Fibroblast of skin of left biceps (primary cell): ENCODE measurements at places on chromosomes 7 and 10.

DNA sequence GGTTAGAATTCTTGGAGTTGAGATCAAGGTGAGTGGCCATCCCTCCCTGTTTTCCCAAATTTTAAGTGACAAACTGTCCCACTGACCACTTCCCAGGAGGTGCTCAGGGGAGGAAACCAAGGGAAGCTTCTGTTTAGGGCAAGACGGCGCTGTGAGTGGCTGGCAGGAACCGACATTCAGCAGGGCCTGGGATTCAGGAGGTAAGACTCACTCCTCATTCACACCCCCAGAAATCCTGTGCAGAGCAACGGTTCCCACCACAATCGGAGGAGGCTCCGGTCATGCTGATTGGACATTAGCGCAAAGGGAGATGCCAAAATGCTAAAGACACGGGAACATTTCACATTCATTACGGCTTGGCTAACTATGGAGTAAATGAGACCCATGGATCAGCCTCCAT lies 200.9 kb downstream of the GRID1 start:
- no peak for DNase-seq

GRCh38 chr7:131581241-131582051 lies 25.0 kb upstream of the PODXL start:
- DNase-seq = no peak

GRCh38 chr7:76281006-76281705 lies 21.3 kb upstream of the HSPB1 start:
- no peak for DNase-seq

- no peak for DNase-seq
Measured at GRCh38 chr10:12637649-12638048, 288.3 kb downstream of the CAMK1D start.
